ENCODE measurements at places on chromosomes 2 and 18.
A peak's percentile ranks its signal among the peaks of the same experiment; 100 is the strongest.

DNA sequence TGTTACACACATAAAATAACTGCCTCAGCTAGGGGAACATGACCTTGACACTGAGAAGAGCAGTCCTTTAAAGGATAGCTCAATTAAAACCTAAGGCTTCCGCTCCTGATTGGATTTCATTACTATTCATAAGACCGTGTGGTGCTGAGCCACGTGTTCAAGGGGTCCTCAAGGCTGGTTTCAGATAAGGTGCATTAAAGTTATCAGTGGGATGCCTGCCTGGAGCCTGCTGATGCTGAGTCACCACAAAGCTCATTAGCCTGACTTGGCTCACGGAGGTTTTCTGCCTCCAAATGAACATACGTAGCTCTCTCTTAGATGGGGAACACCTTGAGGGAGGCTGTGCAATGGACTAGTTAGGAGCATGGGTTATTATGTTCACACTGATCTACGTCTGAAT lies 518.9 kb downstream of the TDRD15 start:
- no peak for DNase-seq

- peak; percentile 35 for DNase-seq
Measured at GRCh38 chr2:239298116-239298804, 102.6 kb downstream of the HDAC4 start.

- DNase-seq: peak; percentile 11
Measured at GRCh38 chr2:154439156-154439555, 259.3 kb upstream of the KCNJ3 start.

DNA sequence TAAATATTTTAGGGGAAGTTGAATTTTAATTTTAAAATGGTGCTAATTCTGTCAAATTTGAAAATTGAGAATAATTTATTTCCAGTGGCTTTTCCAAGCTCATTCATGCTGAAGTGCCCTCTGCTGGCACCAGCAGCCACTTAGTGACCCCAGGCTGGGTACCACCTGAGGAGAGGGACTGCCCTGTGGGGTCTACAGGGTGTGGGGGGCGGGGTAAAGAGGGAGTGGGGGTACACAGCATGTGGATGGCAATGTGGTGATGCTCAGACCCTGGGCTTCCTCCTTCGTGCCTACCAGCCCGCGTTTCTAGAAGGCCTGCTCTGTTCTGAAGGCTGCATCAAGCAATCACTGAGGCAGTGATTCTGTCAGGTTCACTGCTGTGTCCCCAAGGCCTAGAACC lies 45.1 kb upstream of the SCLY start:
- no peak for DNase-seq

DNA sequence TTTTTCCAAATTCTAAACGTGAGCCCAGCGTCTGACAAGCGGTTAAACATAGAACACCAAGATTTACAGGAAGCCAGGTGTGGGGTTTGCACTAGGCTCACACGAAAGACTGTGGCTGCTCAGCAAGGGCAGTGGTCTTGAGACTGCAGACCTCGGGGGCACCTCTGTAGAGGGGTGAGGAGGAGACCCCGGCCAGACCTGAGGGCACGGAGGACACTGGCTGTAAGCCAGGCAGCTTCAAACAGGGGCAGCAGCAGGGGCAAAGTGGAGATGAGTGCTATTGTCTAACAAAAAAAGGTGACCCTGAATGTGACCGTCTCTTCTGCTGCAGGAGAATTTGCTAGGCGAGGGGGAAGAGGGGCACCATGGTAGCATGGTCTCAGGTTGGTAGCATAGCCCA lies 140.3 kb downstream of the CYP26B1 start:
- DNase-seq: no peak

- DNase-seq: peak; percentile 31
Measured at GRCh38 chr2:39508198-39508597, 71.1 kb upstream of the MAP4K3 start.

DNA sequence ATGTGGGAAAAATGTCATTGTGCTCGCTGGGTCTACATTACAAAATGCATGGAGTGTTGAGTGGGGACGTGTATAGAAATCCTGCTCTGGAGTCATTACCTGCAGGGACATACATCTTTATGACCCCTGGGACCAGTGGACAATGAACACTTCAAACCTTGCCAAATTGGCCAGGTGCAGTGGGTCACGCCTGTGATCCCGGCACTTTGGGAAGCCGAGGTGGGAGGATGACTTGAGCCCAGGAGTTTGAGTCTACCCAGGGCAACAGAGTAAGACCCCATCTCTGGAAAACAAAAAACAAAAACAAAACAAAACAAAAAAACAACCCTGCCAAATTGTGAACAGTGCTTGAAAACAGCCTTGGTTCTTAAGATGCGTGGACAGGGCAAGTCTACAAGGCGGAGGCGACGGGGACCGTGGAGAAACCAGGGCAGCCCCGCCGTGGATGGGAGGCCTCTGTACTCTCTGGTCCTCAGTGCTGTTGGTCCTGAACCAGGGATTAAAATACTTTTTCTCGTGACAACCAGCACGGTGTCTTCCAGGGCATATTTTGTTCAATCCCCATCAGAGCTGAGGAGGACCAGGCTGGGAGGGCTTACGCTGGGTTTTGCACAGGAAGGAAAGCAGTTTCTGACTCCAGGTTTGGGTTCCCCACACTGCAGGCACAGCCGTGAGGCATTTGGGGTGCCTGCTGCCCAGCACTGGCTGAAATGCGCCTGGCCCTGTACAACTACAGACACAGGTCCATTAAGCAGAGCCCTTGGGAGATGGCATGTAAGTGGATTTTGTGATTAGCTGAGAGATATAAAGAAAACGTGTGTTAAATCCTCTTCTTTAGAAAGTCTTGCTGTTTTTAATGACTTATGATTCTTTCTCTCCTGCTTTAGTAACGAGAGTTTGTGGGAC lies 13.7 kb downstream of the COLEC11 start:
- no peak for DNase-seq

DNA sequence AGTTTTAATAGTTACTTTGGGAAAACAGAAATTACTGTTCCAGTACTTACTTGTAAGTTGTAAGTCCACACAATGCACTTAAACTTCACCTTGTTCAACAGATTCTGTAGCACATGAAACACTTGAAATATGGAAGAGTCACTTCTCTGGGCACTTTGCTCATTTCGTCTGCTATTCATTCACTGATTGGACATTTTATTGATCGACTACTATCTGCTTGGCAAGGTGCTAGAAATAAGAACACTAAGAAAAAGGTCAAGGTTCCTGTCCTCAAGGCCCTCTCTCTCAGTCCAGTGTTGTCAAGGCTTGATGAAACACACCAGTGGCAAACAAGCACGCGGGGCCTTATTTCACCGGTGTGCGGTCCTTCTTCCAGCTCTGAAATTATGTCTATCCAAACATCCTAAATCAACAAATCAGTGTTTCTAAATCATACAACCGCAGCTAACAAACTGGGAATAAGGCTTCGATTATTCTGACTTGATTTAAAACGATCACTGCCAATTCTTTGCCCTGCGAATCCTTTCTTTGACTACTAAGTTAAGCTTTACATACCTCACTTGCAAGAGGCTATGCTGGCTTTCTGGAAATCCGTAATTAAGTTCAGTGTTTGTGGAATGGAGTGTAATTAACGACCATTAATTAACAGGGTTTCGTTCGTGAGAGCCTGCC lies 780 bp upstream of the ITGAV start:
- DNase-seq: no peak

Data from ACHN (cell line).